SHP77 (cell line): ENCODE measurements at places on chromosomes 13 and 19.

DNA sequence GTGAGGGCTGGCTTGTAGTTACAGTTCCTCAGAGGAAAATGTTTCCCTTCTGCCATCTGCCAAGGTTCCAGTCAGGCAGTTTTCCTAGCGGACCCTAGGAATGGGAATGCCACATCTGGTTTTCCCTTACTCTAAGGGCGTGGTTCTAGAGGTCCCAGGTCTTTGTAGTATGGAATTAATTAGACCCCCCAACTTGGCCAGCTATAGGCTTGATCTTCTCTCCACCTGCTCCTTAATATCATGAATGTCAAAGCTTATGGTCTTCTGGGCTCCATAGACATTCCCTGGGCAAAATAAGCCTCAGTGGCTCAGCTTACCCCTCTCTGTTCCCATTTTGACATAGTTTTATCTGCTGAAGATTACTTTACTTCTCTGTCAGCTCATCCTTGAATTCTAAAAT, 70.0 kb downstream of the ZNF568 start:
- no peak for DNase-seq

- no peak for DNase-seq
These were observed 84.0 kb upstream of the GSX1 start for GRCh38 chr13:27708325-27708724.

DNA sequence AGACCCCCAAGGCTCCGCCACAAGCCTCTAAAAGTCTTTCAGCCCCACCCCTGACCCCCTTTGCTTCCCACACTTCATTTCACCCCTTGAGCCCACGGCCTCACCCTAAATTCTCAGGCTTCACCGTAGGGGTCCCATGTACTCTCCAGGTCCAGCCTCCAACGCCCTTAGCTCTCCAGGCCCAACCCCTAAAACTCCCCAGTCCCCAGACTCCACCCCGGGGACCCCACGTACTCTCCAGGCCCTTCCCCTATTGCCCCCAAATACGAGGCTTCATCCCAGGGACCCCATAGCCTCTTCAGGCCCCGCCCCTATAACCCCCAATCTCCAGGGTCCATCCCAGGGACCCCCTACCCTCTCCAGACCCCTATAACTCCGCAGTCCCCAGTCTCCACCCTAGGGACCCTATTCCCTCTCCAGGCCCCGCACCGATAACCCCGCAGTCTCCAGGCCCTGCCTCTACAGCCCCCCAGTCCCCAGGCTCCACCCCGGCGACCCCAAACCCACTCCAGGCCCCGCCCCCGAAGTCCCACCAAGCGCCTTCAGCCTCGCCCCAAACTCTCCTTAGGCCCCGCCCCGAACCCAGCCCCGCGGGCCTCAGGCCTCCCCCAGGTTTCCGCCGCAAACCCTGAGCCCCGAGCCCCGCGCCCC, 619 bp downstream of the MED16 start:
- DNase-seq: no peak

DNA sequence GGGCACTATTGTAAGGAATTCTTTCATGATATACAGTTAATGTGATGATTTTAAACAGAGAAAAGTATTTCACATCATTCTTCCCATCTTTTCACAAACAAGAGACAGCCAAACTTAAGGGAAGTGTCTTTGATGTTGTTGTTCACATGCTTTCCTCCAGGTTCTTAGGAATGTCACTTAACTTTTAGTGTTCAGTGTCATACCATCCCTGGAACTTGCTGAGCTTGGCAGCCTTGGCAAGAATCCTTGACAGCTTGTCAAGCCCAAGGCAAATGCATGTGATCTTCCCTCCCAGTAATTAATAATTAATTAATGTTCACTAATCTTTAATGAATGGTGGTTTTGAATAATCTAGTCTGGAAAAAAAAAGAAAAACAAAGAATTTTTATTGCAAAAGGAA, 727.9 kb upstream of the PRR20A start:
- DNase-seq: no peak

GRCh38 chr19:4867534-4868285, at the start of gene PLIN3:
TSS of gene PLIN3 (minus strand) at chr19:4867667. CDS start at chr19:4861394, 6,273 bp downstream.
- peak; percentile 14 for DNase-seq

DNA sequence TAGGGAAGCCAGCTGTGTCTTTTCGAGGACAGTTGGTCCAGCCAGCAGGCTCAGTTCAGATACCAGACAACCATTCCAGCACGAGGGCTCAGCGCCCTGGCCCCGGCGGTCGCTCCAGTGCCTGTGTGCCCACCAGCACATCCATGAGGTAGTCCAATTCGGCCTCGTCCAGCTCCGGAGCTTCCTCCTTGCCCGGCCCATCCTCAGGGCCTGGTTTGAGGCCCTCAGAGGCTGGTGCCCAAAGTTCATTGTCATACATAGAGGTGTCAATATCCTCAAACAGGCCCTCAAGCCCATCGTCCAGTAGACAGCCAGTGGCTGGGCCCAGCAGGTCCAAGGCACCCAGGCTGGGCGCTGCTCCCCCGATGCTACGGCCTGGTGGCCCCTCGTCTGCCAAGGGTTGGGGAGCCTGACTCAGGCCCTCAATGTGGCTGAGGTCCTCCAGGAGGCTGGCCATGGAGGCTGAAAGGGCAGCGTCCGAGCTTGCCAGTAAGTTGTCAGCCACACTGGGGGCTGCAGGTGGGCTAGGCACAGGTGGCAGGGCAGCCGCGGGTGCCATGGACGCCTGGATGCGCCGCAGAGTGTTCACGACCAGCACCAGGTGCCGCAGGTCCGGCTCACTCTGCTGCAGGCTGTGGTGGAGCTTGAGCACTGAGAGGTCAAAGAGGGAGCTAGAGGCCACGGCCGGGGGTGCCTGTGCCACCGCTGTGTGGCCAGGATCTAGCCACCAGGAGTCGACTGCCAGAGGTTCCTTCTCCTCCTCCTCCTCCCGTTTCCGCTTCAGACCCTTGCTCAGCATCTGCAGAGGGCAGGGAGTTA, 2.8 kb downstream of the SERTAD1 start:
- DNase-seq: no peak

- no peak for DNase-seq
These were observed 34.4 kb downstream of the ZNF568 start for GRCh38 chr19:36950335-36951119.

GRCh38 chr19:15442142-15442920, 7.4 kb downstream of the WIZ start:
- no peak for DNase-seq
